ENCODE measurements at places on chromosomes 3 and 15. TPM values are rescaled to one million over a fixed set of nuclear protein-coding genes. Genes with fewer than 3 reads are reported as not detected.
A peak's percentile ranks its signal among the peaks of the same experiment; 100 is the strongest.

Gene C15orf40
- 26.0 TPM for total RNA-seq

Gene ABHD5
- 18.5 TPM for total RNA-seq

Gene IL17RB
- 8.3 TPM for total RNA-seq

Gene B2M
- 388 TPM for total RNA-seq

Gene MRPL3
- total RNA-seq: 142 TPM

DNA sequence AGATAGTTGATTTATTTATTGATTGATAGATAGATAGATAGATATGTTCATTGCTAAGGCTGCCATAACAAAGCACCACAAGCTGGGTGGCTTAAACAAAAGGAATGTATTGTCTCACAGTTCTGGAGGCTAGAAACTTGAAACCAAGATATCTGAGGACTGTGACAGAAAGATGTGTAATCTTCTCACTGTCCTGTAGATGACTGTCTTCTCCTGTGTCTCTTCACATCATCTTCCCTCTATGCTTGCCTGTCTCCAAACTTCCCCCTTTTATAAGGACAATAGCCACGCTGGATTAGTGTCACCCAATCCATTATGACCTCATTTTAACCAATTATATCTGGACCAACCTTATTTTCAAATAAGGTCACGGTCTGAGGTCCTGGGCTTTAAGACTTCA lies 40.9 kb downstream of the GNB4 start:
- no peaks in the 10 kb centered on the region for H3K4me1 ChIP-seq
- H3K27me3 ChIP-seq: no peaks in the 10 kb centered on the region
- no peak overlapping the region for H3K27ac ChIP-seq
- DNase-seq: no peak
- no peak overlapping the region for H3K4me3 ChIP-seq

DNA sequence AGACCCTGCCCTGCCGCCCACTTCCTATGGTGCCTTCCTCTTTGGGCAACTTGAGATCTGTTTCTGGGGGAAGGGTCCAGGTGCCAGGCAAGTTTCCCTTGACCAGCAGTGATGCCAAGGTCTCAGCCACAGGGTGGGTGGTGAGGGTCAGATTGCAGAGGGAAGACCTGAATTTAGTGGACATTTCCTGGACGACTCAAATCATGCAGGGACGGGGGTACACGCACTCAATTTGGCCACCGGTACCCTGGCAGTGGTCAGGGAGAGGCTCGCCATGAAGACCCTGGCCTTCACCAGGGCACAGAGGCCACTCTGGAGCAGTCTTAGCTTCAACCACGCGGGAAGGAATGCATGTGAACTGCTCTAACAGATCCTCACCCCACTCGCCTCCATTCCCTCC lies 1.5 kb upstream of the GRIP2 start:
- no peak for DNase-seq
- peaks cover 6% of the 10 kb centered on the region for H3K4me1 ChIP-seq
- no peak overlapping the region for H3K4me3 ChIP-seq
- H3K27ac ChIP-seq: no peak overlapping the region
- no peaks in the 10 kb centered on the region for H3K27me3 ChIP-seq
- H3K36me3 ChIP-seq: no peaks in the 10 kb centered on the region

- H3K27me3 ChIP-seq: no peaks in the 10 kb centered on the region
- no peaks in the 10 kb centered on the region for H3K36me3 ChIP-seq
- H3K4me3 ChIP-seq: no peak overlapping the region
- H3K4me1 ChIP-seq: no peaks in the 10 kb centered on the region
- H3K27ac ChIP-seq: no peak overlapping the region
Measured at GRCh38 chr3:26058901-26059321, 269.0 kb downstream of the OXSM start.

DNA sequence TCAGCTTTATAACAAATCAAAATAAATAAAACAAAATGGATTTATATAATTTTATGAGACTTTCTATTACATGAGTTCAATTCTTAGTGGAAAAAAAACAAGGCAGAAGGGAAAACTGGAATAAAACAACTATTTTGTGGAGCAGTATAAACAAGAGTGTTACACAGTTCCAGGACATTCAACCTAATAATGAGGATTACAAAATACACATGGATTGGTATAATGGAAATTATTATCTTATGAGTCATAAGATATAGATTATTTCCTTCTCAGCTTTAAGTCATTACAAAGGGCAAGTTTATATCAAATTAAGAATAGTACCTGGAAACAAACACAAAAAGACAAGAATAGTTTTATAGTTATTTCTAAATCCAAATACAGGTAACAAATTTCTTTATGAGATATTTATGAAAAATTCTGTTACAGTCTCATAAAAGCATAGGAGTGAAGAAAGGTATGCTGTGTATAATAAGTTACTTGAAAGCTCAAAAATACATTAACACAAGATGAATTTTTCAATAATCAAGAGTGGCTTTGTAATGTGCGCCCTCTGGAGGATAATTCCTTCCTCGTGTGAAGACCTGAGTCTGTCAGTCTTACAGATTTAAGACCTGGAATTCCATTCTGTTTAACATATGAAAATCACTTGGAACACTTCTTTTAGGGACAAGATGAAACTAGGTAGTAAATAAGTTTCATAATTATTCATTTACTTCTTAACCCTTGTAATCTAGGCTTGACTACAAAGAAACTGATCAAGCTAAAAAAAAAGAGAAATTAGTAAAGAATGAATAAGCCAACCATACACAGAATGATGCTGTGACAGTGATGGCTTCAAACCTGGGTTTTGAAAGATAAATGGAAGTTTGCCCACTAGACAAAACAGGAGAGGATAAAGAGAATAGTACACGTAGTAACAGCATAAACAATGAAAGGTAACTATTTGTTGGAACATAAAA lies 9.5 kb downstream of the COPS2 start:
- H3K4me3 ChIP-seq: no peak overlapping the region
- H3K4me1 ChIP-seq: no peaks in the 10 kb centered on the region
- H3K36me3 ChIP-seq: peaks cover 23% of the 10 kb centered on the region
- DNase-seq: peak; percentile 35
- H3K27ac ChIP-seq: no peak overlapping the region
- H3K27me3 ChIP-seq: no peaks in the 10 kb centered on the region

DNA sequence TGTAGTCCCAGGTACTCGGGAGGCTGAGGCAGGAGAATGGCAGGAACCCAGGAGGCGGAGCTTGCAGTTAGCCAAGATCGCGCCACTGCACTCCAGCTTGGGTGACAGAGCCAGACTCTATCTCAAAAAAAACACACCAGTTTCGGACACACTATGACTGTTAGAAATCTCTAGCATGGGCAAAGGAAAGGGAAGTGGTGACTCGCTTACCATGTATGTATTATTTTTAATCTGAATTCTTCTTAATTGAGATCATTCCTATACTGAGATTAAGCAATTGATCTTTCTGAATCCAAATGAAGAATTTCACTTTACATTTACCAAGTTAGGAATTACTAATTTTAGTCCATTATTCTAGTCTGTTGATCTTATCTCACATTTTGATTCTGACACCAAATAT lies 459.2 kb upstream of the ALCAM start:
- H3K27ac ChIP-seq: no peak overlapping the region
- H3K4me1 ChIP-seq: no peaks in the 10 kb centered on the region
- no peaks in the 10 kb centered on the region for H3K27me3 ChIP-seq
- no peak for DNase-seq
